ENCODE measurements at places on chromosomes 3 and 15. TPM values are rescaled to one million over a fixed set of nuclear protein-coding genes. Genes with fewer than 3 reads are reported as not detected.

AMT gene
- 1.3 TPM for polyA plus RNA-seq

ALPK3 gene
- polyA plus RNA-seq = not detected

ZNF609 gene
- polyA plus RNA-seq = 10.2 TPM

RPL29 gene
- polyA plus RNA-seq = 1,567 TPM

TUSC7 gene
- polyA plus RNA-seq = not detected

DGKG gene
- 2.5 TPM for polyA plus RNA-seq

MYL3 gene
- not detected for polyA plus RNA-seq

SEC62 gene
- polyA plus RNA-seq = 273 TPM

MCTP2 gene
- polyA plus RNA-seq = 12.2 TPM

TMEM87A gene
- 39.2 TPM for polyA plus RNA-seq

ACTRT3 gene
- polyA plus RNA-seq = 0.20 TPM

THBS1 gene
- polyA plus RNA-seq = 1.4 TPM

CILP gene
- not detected for polyA plus RNA-seq

EPHA3 gene
- polyA plus RNA-seq = not detected

GP9 gene
- 4.3 TPM for polyA plus RNA-seq

SERF2 gene
- 1,765 TPM for polyA plus RNA-seq

DNASE1L3 gene
- polyA plus RNA-seq = 1.7 TPM

EPM2AIP1 gene
- polyA plus RNA-seq = 4.1 TPM

SCAANT1 gene
- not detected for polyA plus RNA-seq

LCTL gene
- not detected for polyA plus RNA-seq

CLDN16 gene
- polyA plus RNA-seq = not detected

XYLB gene
- 0.28 TPM for polyA plus RNA-seq

SI gene
- polyA plus RNA-seq = not detected

ZDHHC23 gene
- 4.1 TPM for polyA plus RNA-seq

PLS1 gene
- not detected for polyA plus RNA-seq

TRH gene
- not detected for polyA plus RNA-seq

RBPMS2 gene
- 0.14 TPM for polyA plus RNA-seq

Measured in IgD-negative memory B cell (primary cell).